ENCODE measurements at places on chromosomes 6 and 20.

- DNase-seq, result no peak
Measured at GRCh38 chr6:144673807-144674206, 388.7 kb downstream of the UTRN start.

DNA sequence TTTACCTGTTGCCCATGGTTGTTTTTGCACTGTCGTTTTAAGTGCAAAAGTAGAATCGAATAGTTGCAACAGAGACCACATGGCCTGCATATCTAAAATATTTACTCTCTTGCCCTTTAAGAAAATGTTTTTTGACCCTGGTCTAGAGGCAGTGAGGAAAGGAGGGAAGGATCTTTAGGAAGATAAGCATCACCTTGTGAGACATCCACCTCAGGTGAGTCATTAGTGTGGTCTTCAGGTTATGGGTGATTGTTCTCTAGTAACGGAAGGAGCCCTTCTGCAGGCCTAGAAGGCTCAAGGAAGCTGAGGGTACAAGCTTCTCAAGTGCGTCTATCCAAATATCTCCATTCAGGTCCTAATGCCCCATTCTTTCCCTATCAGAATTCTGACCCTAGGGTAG, 6.6 kb upstream of the RAB44 start:
- no peak for DNase-seq

DNA sequence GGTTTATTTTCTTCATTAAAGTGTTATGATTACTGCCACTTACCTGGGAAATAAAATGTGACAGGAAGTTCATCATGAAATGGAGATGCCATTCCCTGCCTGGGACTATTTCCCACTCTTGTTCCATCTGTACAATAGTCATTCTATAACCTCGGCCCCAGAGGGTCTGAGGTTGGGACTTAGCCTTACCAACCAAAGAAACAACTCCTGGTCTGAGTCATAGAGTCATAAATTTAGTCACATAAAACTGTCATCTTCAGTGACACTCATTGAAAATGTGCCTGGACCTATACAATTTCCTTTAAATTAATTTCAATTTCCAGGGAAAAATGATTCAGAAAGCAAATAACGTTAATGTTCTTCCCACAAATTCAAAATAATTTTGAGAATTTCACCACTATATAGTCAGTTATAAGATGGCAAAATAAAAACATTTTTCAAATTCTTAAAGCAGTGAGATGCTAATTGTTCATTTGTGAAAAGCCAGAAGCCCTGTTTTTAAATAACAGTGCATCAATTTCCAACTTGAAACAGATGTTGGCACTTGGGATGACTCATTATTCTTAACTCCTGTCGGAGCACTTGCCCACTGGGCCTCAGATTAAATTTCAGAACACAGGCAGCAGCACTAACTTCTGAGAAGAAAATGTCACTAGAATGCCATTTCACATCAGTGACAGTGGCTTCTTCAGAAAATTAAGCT, 201.2 kb upstream of the SMLR1 start:
- DNase-seq, result no peak

DNA sequence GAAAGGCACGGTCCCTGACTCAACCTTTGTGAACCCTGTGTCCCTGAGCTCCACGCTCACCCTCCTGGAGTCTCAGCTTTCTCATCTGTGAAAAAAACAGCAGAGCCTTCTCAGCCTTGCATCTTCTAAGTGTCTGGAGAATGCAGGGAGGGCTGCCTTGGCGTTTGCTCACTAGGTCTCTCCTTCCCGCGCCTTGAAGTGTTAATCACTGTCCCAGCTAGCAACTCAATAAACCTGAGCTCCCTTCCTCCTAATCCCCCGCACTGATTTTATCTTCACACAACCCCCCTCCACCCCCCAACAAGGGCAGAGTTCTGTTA, 34.9 kb upstream of the FOXC1 start:
- no peak for DNase-seq

GRCh38 chr20:2314759-2315439, 19.1 kb downstream of the TGM3 start:
- DNase-seq, result no peak

GRCh38 chr20:62835931-62836861, 19.3 kb downstream of the COL9A3 start:
- DNase-seq, result no peak

GRCh38 chr6:63573899-63574553, 1.7 kb downstream of the LOC128125822 start:
- DNase-seq, result peak; percentile 35

DNA sequence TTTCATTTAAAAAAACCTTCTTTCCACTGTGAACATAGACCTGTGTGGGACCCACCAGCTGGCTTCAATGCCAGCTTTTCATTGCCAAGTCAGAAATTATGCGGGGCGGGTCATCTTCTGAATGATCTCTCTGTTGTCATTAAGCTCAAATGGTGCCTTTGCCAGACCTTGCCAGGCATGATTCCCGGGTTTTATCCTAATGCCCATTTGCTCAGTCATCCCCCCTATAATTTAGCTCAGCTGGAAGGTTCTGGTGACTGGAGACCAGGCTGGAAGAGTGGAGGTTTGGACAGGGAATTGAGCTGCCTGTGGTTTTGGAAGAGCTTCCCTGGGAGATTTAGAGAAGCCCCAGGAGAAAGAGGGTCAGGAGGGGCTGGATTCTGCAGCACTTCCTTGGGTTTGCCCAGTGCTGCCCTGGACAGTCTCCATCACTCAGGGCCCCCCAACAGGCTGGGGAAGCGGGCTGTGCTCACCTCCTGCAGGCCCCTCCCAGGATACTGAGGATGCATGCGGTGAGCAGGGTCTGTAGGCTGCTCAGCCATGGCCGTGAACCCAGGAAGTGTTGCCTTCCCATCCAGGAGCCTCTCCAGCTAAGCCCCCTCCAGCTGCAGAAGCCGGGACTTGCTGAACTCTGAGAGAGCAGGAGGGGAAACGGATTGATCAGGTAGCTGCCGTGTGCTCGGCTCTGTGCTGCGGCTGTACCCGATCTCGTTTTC, 273.0 kb downstream of the CDH4 start:
- DNase-seq, result peak; percentile 33

- DNase-seq, result no peak
Measured at GRCh38 chr6:5617179-5617578, 355.9 kb downstream of the FARS2 start.

GRCh38 chr6:16002332-16003196, 126.3 kb upstream of the MYLIP start:
- DNase-seq, result no peak

- DNase-seq, result no peak
Measured at GRCh38 chr6:85065831-85066230, 301.4 kb upstream of the TBX18 start.

DNA sequence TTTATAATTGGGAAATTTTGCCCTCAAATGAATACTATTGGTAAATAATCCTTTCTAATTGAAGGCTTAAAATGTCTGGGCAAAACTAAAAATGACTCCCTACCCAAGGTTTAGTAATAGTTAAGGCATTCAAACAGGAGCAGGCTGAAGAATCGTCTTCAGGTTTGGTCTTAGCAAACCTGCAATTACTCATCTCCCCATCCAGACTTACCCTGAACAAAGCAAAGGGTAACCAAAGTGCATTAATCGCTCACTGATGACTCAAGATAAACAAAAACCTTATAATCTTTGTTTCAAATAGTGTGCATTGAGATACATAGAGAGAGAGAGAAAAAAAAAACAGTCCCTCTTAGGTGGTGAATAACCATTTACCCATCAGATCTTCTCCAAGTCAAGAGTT, 225.5 kb downstream of the BMP2 start:
- DNase-seq, result no peak

GRCh38 chr6:99364026-99364425, 14.6 kb upstream of the FAXC start:
- DNase-seq, result no peak

- no peak for DNase-seq
Measured at GRCh38 chr20:18541741-18542140, 25.5 kb upstream of the SMIM26 start.

DNA sequence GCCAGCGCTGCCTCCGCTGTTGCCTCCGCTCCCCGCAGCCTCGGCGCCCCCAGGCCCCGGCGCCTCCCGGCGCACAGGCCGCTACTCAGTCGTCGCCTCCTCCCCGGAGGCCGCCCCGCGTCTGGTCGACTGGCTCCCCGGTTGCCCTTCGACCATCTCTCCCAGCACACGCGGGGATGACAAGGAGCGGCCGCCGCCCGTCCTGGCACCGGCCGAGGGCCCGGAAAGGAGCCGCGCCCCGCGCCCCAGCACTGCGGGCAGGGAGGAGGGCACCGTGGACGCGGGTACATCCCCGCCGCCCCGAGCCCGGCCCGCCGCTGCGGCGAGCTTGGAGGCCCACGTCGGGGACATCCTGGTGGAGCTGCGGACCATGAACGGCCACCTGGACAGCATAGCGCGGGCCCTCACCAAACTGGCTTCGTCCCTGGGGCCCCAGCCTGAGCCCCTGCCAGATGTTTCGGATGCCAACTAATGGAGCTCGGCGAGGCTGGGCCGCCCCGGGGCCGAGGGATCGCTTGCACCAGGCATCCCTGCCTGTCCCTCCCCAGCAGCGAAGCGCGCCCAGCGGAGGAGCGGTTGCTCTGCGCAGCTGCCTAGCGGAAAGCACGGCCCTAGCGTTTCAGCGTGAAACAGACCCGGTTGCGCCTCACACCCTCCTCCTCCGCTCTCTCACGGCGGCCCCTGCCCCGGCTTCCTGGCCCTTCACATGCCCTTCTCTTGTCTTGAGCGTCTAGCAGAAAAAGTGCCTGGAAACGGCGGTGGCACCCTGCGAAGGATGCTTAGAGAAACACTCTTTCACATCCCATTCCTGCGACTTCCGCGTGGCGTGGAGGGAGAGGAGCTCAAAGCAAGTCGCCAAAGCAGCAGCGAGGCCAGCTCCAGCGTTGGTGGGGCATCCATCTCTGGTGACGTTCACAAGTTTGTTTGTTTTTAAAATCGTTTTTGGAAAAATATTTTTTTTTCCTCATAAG, 285.8 kb upstream of the SUPT3H start:
- DNase-seq, result peak; percentile 38

GRCh38 chr6:156563714-156564113, 213.5 kb upstream of the ARID1B start:
- no peak for DNase-seq

GRCh38 chr6:154474648-154475428, 35.6 kb downstream of the CNKSR3 start:
- DNase-seq, result no peak

GRCh38 chr6:87941556-87942358, 105.9 kb upstream of the SPACA1 start:
- DNase-seq, result no peak

DNA sequence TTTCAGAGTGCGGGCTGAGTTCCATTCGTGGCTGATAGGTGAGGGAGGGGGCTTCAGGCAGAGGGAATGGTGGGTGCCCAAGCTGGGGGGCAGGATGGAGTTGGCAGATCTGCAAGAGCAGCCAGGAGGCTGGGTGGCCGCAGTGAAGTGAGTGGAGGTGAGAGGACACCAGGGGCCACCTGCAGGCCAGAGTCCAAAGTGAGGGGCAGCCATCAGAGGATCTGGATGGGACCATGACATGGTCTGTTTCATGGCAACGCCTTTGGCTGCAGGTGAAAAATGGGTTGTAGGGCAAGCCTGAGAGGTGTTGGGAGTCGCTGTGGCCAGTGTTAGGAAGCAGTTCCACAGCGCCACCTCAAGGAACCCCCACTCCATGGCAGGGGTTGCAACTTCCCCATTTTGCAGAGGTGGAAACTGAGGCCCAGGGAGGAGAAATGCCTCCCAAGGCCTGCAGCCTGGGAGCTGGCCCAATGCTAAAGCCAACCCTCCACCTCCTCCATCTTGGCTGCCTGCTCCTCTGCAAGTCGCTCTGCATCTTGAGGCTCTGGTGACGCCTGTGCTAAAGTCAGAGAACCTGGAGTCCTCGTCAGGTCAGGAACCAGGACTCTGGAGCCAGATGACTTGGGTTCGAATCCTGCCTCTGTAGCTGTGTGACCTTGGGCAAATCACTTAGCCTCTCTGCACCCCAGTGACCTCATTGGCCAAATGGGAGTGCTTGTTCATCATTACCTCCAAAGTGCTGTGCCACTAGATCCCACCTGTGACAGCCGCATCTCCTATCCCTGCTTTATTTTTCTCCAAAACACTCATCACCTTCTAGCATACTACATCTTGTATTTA, 153.8 kb downstream of the CEBPB start:
- DNase-seq, result no peak

DNA sequence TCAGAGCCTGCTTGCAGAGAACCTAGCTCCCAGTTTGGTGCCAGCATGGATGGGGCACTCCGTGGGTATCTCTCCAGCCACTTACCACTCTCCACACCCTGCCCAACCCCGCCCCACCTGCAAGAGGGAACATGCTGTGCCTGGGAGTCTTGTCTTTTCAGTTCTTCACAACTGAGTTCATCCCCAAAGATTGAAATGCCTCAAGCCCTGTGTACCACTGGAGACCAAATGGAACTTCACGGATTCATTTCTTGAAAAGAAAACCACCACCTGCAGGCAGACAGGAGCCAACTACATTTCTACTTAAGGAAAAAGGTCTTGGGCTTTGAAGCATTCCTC, 50.1 kb downstream of the TRERF1 start:
- no peak for DNase-seq

GRCh38 chr6:14819840-14820420, 425.9 kb upstream of the JARID2 start:
- no peak for DNase-seq

GRCh38 chr6:11722220-11722619, 56.4 kb downstream of the ADTRP start:
- no peak for DNase-seq

- no peak for DNase-seq
Measured at GRCh38 chr6:25004357-25004756, 68.6 kb upstream of the RIPOR2 start.

Data from globus pallidus (tissue), 1 donor.